ENCODE measurements at places on chromosomes 16 and 17. TPM values are rescaled to one million over a fixed set of nuclear protein-coding genes. Genes with fewer than 3 reads are reported as not detected.

Gene CLEC19A
- total RNA-seq: not detected

Gene CD300E
- not detected for total RNA-seq

Gene C17orf67
- 2.4 TPM for total RNA-seq

Gene ENPP7
- total RNA-seq: not detected

Gene SPATA32
- total RNA-seq: 0.11 TPM

Gene CD300LB
- total RNA-seq: not detected

Gene TERB1
- not detected for total RNA-seq

Gene ZNF205
- 16.6 TPM for total RNA-seq

All from A549 treated with ZK216348 at 1 μM for 4 hours (cell line).